EH (cell line): ENCODE measurements at places on chromosomes 7 and 10.

- DNase-seq: no peak
Measured at GRCh38 chr10:29663718-29664117, 28.9 kb upstream of the SVIL start.

DNA sequence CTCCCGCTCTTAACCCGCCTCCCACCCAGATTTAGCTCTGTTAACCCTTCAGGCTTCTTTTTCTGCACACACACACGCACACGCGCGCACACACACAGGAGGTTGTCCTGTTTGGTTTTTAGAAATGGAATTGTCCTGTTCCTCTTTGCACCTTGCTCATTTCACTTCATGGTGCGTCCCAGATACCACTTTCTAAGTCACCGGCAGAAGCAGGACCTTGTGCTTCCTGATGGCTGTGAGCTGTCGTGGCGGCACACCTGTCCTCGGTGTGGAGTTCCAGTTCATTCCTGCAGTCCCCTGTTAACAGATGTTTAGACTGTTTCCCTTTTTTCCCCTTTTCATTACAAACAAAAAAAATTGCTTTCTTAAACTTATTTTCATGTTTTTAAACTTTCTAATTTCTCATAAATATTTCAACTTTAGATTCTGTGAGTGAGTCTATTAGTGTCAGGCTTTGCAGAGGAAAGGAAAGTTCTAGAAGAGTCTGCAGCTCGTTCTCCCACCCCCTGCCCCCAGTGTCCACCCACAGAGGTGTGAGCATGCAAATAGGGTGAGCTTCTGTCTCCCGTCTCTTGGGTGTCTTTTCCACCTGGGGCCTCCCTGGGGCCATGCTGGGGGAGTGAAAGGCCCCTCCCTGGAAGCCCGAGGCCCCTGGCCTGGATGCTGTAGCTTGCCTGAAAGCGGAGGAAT lies 85.5 kb downstream of the LHPP start:
- DNase-seq: no peak

DNA sequence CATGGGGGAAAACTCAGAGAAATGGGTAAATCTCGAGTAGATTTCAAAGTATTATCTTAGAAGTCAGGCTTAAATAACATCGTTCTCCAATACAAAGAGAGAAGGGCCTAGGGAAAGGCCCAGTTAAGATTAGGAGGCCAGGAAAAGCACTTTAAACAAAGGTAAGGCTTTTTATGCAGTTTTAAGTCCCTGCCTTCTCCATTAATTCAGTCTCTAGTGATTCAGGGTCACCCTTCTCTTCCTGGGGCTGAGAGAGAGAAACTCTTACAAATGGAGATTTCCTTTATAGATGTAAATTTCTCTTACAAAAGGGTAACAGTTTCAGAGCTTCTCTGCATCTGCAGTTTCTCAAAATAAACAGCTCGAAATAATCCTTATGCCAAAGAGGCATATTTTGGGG lies 179.3 kb downstream of the HECW1 start:
- no peak for DNase-seq

GRCh38 chr10:78605800-78606350 lies 462.9 kb upstream of the ZMIZ1 start:
- peak; percentile 47 for DNase-seq

DNA sequence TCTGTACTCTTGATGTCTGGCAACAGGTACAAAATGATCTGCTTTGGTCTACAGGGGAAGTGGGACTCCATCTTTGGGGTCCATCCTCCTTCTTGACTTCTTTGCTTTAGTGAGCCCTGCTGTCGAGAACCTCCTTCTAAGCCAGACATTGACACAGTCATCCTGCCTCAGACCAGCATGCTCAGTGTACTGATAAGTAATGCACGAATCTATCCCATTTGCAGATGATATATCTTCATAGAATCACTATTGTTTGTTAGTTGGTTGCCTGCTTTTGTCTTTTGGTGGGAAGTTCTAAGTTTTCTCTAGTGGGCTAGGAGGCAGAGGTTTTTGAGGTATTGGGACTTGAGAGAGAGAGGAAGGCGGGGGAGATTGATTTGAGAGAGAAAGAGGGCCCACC lies 8.9 kb downstream of the H2BK1 start:
- no peak for DNase-seq

DNA sequence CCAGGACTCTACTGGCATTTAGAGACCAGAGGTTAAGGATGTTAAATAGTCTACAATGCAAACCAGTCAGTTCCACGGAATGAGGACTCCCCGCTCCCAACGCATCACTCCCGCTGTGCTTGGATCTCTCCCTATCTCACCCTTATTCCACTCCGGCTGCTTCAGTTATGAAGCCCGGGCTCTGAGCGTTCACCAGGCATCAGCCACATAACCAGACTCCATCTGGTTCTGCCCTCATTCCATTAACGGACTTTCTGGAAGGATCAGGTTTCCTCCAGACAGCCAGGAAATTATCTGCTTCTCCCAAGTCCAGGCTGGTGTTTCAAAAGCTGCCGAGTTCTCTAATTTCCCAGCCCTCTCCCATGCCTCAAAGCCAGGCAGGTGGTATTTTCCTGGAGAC lies 499.3 kb downstream of the GLRX3 start:
- no peak for DNase-seq

DNA sequence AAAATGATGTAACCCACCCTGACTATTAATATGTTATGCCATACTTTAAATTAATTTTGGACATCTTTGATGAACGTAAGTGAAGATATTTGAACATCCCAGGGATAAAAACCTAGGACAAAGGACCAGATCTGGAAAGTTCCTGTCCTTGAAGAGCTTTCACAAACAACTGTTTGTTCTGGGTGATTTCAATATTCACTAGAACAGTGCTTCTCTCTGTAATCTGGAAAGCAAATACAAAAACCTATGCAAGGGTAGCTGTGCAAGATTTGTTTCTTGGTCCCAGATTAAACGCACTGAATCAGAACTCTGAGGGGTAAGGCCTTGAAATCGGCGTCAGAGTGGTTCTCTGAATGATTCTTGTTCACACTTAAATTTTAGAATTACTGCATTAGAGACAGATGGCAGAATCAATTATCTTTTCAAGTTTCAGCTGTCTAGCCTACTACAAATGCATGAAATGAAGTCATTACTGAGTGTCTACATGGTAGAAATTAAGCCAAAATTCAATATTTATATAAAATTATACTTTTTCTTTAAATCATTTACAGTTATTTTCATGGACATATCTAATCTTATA lies 69.6 kb upstream of the CSTF2T start:
- no peak for DNase-seq

GRCh38 chr10:29189256-29189655 lies 99.6 kb upstream of the LYZL1 start:
- DNase-seq: peak; percentile 64

GRCh38 chr10:112280205-112280921 lies 2.8 kb upstream of the TECTB start:
- peak; percentile 33 for DNase-seq

GRCh38 chr10:49756641-49757040 lies 5.5 kb downstream of the OGDHL start:
- no peak for DNase-seq

- peak; percentile 93 for DNase-seq
Measured at GRCh38 chr7:112995059-112995824, 91.4 kb downstream of the GPR85 start.

GRCh38 chr7:113796557-113796956 lies 122.3 kb downstream of the PPP1R3A start:
- DNase-seq: peak; percentile 88

DNA sequence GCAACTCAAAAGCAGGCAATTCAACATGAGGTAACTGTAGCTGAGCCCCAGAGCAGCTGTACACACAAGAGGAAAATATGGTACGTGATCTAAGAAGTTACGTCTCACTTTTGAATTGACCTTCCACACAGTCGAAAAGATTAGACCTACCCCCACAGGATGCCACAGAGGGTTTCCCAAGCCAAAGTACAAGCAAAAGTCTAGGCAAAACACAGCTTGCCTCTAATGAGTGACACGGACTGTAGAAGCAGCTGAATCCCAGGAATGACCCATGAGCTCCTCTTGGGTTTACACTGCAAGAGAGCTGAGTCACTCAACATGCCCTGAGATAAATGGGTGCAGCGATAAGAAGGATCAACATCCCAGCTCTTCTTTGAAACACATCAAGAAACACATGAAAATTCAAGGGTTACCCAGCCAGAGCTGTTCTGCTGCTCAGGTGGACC lies 9.8 kb downstream of the CREB3L2 start:
- DNase-seq: peak; percentile 95

DNA sequence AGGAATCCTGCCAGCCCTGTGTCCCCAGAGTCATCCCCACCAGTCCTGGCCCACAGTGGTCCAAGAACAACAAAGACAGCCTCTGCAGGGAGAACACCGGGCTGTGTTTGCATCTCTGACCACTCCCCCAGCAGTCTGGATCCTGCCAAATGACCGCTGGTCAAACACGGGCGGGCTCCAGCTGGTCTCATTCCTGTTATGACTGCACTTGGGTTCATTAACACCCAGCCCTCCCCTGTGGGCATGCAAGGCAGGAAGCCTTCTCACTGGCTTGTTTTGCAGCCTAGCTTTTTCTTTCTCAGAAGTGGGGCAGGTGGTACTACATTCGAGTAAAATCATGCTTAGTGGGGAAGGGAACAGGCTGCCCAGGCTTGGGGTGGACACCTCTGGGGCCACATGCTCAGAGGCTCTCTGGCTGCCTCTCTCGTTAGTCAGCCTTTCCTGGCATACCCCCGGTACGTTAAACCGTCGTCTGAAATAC lies 190.0 kb downstream of the PLXNA4 start:
- no peak for DNase-seq
